ENCODE measurements at places on chromosomes 6 and 20. TPM values are rescaled to one million over a fixed set of nuclear protein-coding genes. Genes with fewer than 3 reads are reported as not detected.

The TNFRSF6B gene
- not detected for total RNA-seq

GRCh38 chr6:159899994-159900745 is 9.4 kb downstream of the MAS1 start:
- no peak for DNase-seq

The F13A1 gene
- 3.6 TPM for total RNA-seq

GRCh38 chr20:36390719-36391415 is 84.7 kb downstream of the DLGAP4 start:
- DNase-seq: no peak

GRCh38 chr6:4936681-4937041 is 67.2 kb downstream of the RPP40 start:
- DNase-seq: peak; percentile 49

- peak; percentile 92 for DNase-seq
These were observed 6.1 kb downstream of the UBD start for GRCh38 chr6:29553268-29554057.

DNA sequence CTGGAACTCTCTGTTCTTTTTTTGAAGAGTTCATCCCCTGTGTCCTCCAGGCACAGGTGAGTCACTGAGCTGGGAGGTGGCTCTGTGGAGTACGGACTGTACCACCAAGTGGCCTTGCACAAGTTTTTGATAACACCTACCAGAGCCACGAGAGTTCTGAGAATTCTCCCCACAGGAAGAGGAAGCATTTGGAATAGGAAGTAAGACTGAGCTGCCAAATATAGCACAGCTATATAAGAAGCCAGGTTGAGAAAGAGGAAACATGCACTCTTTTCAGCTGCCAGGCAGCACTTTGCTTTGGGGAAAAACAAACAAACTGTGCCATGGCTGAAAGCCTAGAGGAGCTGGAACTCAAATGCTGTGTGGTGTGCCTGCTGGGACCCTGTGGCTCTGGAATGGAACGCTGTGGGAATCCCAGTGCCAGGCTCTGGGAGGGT is 70.8 kb upstream of the RIPOR2 start:
- DNase-seq: no peak

- no peak for DNase-seq
These were observed 59.2 kb upstream of the EYA2 start for GRCh38 chr20:46835418-46835817.

DNA sequence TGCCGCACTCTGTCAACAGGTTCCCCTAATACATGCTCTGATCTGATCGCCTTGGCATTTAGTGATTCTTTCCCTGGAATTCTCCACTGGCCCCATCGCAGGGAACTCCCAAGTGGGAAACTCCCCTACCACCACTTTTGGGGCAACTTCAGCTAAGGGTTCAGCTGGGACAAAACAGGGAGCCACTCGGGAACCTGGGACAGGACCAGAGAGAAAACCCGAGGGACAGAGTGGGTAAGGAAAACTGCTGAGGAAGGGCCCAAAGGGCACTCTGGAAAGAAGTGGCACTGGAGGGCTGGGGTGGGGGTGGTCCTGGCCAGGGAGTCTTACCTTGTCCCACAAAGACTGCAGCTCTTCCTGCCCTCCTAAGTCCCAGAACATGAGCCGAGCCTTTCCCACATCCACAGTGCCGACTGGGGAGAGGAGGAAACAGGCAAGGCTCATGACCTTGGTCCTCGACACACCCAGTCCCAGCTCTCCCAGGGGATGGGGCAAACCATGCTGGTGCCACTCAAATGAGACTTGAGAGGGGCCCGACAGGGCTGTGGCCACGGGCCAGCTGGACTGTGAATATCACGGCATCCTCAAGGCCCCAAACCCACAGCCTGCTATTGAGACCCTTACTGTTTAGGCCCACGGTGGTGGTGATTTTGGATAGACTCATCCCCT is 1.6 kb downstream of the ARFRP1 start:
- DNase-seq: no peak

GRCh38 chr20:62831361-62831788 is 14.5 kb downstream of the COL9A3 start:
- no peak for DNase-seq

GRCh38 chr6:105021399-105021798 is 64.5 kb downstream of the LIN28B start:
- DNase-seq: no peak

DNA sequence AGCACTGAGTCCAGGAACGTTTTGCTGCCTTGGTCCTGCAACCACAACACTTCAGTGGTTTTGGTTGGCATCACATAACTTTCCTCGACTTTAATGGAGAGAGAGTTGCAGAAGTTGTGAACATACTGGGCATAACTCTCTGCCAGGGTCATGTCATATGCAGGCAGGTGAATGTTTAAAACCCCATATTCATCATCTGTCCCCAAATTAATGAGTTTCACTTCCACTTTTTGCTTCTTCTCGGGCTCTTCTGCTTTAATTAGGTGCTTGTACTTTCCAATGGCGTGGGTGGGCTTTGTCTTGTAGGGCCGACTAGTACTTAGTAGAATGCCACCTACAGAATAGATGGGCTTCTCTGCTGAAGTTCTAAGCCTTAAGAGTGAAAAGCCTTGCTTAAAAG is 45.2 kb upstream of the TFAP2A start:
- no peak for DNase-seq

The RSPH4A gene
- total RNA-seq: 0.69 TPM

GRCh38 chr6:47407300-47408281 is 70.0 kb upstream of the CD2AP start:
- no peak for DNase-seq

DNA sequence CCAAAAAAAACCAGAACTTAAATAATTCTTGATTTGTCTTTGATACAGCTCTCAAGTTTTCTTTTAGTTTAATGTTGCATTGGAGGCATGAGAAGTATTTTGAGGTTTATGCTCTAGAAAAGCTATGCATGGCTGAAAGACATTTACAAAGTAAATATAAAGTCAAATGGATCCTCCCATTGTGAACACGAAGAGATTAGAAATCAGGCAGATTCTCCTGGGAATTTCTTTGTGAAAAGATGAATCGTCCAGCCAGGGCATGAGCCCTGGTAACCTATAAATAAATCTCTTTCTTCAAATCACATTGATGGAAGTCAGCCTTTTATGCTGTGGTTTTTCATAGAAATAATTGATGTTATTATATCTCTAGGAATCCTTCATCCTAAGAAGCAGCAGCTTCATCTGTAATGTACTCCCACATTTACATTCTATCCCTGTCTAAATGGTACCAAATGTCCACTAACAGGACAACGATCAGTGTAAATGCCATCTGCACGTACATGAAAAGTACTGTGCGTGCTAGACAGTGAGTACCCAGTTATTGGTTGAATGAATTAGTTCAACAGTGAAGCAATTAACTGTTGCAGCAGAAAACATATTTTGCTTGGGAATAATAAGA is 143.6 kb downstream of the ALDH8A1 start:
- no peak for DNase-seq

DNA sequence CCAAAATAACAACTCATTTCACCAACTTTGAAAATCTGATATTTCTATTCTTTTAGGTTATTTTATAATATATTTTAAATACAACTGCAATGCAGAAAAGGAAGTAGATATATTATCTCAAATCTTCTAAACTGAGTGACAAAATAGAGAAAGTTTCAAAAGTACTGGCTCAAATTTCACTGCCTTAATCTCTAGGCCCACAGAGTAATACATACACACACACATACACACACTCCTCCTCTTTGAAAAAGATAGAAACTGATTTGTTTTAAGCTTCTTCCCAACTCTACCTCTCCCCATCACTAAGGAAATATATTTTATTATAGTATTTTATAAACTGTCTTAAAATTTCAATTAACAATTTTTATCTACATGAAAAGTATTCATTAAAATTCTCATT is 36.2 kb downstream of the ARHGAP18 start:
- no peak for DNase-seq

The SEL1L2 gene
- 2.5 TPM for total RNA-seq

The ADGRF1 gene
- not detected for total RNA-seq

DNA sequence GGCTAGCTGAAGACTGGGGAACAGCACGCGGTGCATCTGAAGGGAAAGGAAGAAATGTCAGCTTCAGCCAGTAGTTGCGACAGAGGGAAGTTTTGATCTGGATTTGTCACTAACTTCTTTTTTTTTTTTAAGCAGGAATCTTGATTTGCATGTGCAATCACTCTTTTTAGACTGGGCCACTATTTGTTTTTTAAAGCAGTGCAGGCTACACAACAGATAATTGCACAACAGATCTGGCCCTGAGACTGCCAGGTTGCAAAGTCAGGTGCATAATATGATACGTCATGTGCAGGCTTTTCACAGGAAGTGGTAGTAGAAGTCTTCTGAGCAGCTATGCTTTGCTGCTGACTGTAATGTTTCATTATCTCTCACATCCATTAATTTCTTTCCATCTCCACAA is 13.5 kb downstream of the PFDN4 start:
- DNase-seq: no peak

DNA sequence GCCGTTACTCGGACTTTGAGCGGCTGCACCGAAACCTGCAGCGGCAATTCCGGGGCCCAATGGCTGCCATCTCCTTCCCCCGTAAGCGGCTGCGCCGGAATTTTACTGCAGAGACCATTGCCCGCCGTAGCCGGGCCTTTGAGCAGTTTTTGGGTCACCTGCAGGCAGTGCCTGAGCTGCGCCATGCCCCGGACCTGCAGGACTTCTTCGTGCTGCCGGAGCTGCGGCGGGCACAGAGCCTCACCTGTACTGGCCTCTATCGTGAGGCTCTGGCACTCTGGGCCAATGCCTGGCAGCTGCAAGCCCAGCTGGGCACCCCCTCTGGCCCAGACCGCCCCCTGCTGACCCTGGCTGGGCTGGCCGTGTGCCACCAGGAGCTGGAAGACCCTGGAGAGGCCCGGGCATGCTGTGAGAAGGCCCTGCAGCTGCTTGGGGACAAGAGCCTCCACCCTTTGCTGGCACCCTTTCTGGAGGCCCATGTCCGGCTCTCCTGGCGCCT is 7.2 kb downstream of the SNX21 start:
- DNase-seq: no peak

The KIF13A gene
- 29.0 TPM for total RNA-seq

DNA sequence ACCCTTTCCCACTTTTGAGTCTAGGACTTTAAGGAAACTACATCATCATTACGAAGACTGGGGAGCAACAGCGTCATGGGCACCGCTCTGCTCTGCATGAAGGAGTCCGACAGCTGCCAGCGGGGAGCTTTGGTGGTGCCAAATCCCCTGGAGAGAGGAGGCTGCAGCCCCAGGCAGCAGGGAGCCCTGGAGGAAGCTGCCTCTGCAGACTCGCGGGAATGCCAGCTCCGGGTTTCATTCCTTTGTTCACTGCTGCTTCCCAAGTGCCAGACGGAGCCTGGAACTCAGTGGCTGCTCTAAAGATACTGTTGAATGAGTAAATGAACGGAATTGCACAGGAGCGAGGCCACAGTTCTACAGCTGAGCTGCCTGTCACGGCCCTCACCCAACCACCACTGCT is 196.5 kb upstream of the THBS2 start:
- peak; percentile 36 for DNase-seq

The L3MBTL3 gene
- total RNA-seq: 22.2 TPM

The TENT5A gene
- total RNA-seq: 11.7 TPM

DNA sequence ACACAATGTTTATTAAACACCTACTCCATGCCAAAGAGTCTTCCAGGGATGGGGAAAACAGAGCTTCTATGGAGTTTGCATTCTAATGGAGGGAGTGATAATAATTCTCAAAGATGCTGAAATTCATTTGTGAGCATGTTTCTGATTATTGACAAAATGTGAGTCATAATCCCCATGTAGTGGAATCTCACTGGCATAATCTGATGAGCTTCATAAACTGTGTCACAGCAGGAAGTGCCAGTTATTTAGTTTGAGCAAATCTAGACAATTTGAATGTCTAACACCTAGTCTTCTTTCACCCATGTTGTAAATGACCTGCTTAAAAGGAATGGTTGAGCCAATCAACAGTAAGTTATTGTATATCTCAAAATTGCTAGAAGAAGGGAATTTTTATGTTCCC is 95.1 kb downstream of the KCNQ5 start:
- DNase-seq: no peak

The FAM209B gene
- total RNA-seq: not detected

The SLC17A2 gene
- not detected for total RNA-seq

The RBPJL gene
- not detected for total RNA-seq

- no peak for DNase-seq
These were observed 13.6 kb upstream of the RBM24 start for GRCh38 chr6:17267566-17267965.

DNA sequence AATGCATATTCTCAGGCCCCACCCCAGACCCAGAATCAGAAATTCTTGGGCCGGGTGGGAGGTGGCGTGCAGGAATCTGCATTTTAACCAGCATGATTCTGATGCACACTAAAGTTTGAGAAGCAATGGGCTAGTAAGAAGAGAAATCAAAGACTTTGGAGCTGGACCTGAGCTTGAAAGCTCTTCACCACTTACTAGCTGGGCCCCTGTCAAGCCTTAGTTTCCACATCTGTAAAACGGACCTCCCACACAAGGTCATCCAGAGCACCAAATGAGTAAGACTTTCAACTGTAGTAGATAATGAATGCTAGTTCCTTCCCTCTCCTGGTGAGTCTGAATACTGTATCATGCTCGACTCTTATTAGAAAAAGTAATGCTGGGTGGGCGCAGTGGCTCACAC is 87.0 kb downstream of the TBC1D7 start:
- DNase-seq: no peak

The TNF gene
- total RNA-seq: 0.19 TPM

The SYNJ2 gene
- 4.8 TPM for total RNA-seq

DNA sequence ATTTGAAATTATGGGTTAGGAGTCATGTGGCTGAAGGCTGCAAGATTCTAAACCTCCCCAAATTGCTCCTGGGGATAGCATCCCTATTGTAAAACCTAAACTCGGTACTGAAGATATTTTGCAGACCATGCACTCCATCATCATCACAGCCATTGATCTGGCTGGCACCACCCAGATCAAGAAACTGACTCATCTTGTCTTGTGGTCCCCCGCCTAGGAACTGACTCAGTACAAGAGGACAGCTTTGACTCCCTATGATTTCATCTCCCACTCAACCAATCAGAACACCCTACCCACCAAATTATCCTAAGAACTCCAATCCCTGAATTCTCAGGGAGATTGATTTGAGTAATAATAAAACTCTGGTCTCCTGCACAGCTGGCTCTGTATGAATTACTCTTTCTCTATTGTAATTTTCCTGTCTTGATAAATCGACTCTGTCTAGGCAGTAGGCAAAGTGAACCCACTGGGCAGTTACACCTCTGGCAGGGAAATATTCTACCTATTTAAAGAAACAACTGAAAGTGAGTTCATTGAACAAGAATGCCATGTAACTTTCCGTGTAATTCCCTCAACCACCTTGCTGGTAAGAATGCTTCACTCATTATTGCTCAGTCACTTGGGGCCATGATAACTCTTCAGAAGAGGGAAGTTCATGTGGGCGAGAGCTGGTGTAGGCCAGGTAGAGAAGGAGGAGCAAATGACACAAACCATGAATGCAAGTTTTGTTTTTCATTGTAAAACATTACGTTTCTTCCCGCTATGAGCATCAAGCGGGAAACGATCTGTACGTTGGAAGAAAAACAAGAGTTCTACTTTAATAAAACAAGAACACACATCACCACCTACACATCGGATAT is 602.9 kb upstream of the ARID1B start:
- DNase-seq: no peak

DNA sequence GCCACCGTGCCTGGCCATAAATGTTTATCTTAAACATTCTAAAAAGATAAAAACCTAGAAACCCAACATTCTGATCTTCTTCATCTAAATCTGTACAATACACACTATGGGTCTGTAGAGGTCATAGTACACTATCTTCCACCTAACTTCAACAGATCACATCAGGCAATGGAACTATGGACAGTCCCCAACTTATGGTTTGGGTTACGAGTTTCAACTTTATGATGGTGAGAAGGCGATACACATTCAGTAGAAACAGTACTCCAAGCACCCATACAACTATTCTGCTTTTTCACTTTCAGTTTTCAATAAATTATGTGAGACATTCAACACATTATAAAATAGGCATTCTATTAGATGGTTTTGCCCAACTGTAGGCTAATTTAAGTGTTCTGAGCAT is 23.1 kb downstream of the FKBP5 start:
- no peak for DNase-seq
